ENCODE measurements at places on chromosomes 5 and 9. TPM values are rescaled to one million over a fixed set of nuclear protein-coding genes. Genes with fewer than 3 reads are reported as not detected.

The CNTLN gene
- total RNA-seq = 8.0 TPM

The UBE2QL1 gene
- 0.31 TPM for total RNA-seq

The GADD45G gene
- 7.3 TPM for total RNA-seq

The ADRB2 gene
- 5.0 TPM for total RNA-seq

The ADAMTS13 gene
- 3.1 TPM for total RNA-seq

The ENTPD2 gene
- 9.3 TPM for total RNA-seq

DNA sequence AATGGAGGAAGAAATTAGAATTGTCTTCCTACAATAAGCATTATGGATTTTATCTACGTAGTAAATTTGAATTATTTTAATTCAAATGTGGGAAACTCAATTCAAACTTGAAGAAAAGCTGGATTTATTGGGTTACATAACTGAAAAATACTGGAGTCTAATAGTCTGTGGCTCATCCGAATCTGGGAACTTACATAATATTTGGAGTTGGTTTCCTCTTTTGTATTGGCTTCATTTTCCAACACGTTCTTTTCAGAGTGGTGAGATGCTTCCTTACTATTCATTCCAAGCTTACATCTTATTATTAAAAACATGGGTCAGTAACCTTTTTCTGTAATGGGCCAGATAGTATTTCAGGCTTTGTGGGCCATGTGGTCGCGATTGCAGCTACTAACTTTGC lies 164.8 kb downstream of the ARHGAP26 start:
- H3K27me3 ChIP-seq = no peaks in the 10 kb centered on the region
- H3K27ac ChIP-seq = no peak overlapping the region
- DNase-seq = no peak

DNA sequence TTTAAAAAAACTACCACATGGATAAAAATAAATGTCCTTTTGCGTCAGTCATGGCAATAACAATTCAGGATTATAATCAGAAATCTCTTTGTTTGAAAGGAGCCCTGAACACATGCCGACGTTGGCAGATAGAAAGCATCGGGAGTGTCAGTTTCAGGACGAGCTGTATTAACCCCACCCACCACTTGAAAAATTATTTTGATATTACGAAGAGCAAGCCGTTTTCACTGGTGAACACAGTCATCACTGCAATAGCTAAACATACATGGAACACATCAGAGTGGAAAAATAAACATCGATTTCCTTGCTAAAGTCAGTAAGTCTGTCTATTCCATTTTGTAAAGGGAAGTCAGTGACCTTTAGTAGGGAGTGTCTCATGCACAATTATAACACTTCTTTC lies 266.4 kb upstream of the FBXL7 start:
- H3K4me1 ChIP-seq = no peaks in the 10 kb centered on the region
- no peak overlapping the region for H3K4me3 ChIP-seq
- H3K36me3 ChIP-seq = no peaks in the 10 kb centered on the region

DNA sequence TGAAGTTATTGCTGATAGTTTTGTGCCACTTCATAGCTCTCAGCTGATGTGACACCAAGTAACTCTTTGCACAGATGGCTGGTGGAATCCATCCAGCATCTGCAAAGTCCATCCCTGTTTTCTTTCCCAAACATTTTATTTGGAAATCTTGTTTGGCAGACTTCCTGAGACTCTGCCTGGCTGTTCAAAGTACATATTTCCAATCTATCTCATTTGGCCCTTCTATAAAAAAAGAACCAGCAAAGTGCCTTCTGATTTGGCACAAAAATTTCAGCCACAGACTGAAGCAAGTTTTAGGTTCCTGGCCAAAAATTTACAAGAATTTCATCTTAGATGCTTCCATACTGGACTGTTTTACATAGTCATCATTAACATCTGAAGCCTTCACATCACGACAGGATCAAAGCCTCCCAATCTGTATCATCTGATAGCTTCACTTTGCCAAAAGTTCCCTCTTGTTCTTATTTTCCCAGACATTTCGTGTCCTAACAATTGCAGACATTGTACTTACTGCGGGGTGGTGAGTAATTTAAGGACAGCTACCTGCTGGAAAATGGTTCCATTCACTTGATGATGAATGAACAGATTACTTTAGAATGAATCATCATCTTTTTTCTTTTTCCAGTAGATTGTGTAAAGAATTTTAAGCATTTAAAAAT lies 377.3 kb downstream of the KIAA0825 start:
- H3K4me3 ChIP-seq = no peak overlapping the region
- no peak overlapping the region for H3K27ac ChIP-seq
- DNase-seq = no peak
- no peaks in the 10 kb centered on the region for H3K27me3 ChIP-seq
- H3K36me3 ChIP-seq = no peaks in the 10 kb centered on the region

- no peaks in the 10 kb centered on the region for H3K4me1 ChIP-seq
- H3K27ac ChIP-seq = no peak overlapping the region
Observed at GRCh38 chr9:126697330-126697729, 83.6 kb downstream of the LMX1B start.

DNA sequence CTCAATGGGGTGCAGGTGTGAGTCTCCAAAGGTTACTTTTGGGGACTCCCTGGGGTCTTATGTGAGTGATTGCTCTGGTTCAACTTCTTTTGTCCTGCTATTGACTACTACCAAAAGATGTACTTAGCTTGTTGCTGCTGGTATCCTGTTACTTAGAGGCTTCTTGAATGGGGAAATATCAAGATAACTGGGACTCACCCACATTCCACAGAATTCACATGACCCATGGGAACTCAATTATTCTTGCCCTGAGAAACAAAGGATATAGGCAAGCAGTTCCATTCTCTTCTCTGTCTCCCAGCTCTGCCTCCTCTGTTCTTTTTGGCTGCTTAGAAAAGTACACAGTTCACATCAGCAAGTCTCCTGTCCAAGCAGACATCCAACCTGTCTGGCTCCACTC lies 105.9 kb downstream of the UNC13B start:
- no peak for DNase-seq
- no peak overlapping the region for H3K4me3 ChIP-seq
- no peak overlapping the region for H3K27ac ChIP-seq
- no peaks in the 10 kb centered on the region for H3K27me3 ChIP-seq

GRCh38 chr5:82096249-82096648 lies 124.4 kb downstream of the ATG10 start:
- H3K4me1 ChIP-seq = peaks cover 4% of the 10 kb centered on the region
- no peaks in the 10 kb centered on the region for H3K27me3 ChIP-seq
- no peak overlapping the region for H3K27ac ChIP-seq
- no peak for DNase-seq
- no peak overlapping the region for H3K4me3 ChIP-seq
- H3K36me3 ChIP-seq = no peaks in the 10 kb centered on the region

- no peaks in the 10 kb centered on the region for H3K36me3 ChIP-seq
- no peak for DNase-seq
- H3K4me3 ChIP-seq = no peak overlapping the region
- H3K4me1 ChIP-seq = no peaks in the 10 kb centered on the region
- no peak overlapping the region for H3K27ac ChIP-seq
- no peaks in the 10 kb centered on the region for H3K27me3 ChIP-seq
Observed at GRCh38 chr5:9231842-9232241, 314.0 kb downstream of the SEMA5A start.

DNA sequence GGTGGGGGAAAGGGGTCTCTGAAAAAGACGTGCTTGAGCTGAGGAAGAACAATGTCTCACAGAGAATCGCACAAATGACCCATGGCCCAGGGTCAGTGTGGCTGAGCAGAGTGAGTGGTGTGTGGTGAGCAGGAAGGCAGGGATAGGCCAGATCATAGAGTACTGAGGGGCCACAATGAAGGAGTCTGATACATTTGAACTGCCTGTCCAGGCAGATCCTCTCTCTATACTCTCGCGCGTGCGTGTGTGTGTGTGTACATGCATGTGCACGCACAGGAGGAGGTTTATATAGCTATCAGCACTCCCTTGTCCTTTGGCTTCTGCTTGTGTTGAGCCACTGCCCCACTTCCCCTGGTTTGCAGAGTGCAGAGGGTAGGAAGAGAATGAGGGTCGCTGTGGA lies 294.0 kb downstream of the ZNF608 start:
- H3K36me3 ChIP-seq = no peaks in the 10 kb centered on the region
- no peak overlapping the region for H3K4me3 ChIP-seq
- no peaks in the 10 kb centered on the region for H3K27me3 ChIP-seq
- H3K4me1 ChIP-seq = no peaks in the 10 kb centered on the region

DNA sequence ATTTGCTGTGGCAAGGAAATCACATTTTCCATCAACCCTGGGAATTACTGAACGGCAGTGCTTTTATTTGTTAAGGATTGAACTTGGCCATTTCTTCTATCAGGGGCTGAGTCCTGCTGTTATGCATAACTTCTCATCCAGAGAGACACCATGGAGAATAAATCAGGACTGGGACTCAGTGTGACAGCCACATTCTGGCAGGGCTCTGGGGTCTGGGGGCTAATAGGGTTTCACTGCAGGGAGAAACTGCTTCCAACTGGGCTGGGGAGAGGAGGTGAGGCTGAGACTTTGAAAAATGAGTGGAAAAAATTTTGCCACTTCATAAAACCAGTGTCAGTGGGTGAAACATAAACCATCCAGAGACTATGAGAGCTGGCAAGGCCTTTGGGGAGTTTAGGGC lies 95.7 kb upstream of the ALDH1B1 start:
- H3K27ac ChIP-seq = no peak overlapping the region
- no peaks in the 10 kb centered on the region for H3K27me3 ChIP-seq
- DNase-seq = peak; percentile 48
- no peaks in the 10 kb centered on the region for H3K36me3 ChIP-seq
- H3K4me3 ChIP-seq = no peak overlapping the region

DNA sequence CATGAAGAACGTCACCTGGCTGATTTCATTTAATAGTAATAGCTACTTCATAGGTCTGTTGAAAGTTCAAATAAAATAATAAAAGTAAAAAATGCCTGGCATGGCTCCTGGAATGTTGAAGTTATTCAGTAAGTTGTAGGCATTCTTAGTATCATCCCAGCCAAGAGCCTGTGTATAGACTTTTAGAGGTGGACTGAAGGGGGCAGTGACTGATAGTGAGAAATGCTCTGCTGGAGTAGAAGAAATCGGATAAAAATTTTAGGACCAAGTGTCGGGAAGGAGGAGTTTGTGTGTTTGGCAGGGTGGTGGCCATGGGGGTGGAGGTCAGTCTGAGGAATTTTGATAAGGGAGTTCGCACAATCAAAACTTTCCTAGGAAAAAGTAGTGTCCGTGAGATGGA lies 3.6 kb downstream of the ZFP2 start:
- H3K4me3 ChIP-seq = no peak overlapping the region
- H3K36me3 ChIP-seq = no peaks in the 10 kb centered on the region
- no peak for DNase-seq
- no peaks in the 10 kb centered on the region for H3K27me3 ChIP-seq
- no peak overlapping the region for H3K27ac ChIP-seq
- no peaks in the 10 kb centered on the region for H3K4me1 ChIP-seq

DNA sequence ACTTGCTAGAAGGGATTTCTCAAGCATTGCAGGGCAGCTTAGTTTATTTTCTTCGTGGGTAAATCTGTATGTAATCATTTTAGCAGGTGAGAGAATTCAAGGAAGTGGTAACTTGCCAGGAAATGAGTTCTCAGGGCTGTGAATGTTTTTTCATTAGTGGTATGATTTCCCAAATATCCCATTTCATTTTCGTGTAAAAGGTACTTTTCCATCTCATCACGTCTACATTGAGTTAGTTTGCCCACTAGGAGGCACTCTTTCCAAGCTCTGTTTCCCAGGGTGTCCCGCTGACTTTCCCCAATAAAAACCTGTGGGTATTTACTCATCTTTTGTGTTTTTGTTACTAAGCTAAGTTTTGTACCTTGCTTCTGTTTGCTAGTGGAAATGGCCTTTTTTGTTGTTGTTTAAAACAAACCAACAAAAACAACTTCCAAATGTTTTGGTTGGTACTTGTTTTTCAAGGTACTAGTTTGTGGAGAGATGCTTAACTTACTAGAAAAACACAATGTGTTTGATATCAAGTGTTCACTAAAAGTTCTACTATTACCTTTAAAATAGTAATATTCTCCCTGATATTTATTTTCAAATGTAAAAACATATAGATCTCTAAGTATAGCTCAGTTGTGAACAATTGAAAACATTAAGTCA lies 373.6 kb downstream of the ADGRV1 start:
- no peaks in the 10 kb centered on the region for H3K4me1 ChIP-seq
- H3K27me3 ChIP-seq = no peaks in the 10 kb centered on the region
- no peak overlapping the region for H3K4me3 ChIP-seq
- no peak overlapping the region for H3K27ac ChIP-seq

DNA sequence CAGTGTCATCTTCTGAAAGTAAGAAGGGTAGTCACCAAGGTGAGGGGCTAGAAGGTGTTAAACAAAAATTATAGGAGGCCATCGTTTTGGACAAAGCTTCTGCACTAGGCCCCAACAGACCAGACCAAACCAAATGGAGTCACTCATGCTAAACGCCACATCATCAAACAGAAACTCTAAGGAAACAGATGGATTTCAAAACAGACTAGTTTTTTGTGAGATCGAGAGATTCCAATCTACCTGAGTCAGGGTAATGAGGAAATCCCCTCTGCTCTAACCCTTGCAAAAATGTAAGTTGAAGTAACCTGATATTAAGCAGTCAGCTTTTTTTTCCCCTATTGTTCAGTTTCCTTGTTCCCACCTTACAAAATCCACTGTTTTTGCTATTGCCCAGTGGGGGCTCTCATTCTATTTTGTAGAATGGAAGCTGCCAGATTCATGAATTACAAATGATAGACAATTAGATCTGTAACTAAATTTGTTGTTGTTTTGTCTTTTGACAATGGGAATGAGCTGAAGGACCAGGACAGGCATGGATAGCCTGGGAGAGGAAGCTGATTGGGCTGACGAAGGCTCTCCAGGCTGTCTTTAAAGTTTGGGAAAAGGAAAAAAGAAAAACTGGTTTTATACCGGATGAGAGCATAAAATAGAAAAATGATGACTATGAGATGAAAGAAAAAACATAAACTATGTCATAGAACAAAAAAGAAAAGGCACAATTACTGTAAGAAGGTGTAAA lies 94.7 kb upstream of the ADAMTSL1 start:
- DNase-seq = no peak
- no peak overlapping the region for H3K27ac ChIP-seq
- no peaks in the 10 kb centered on the region for H3K4me1 ChIP-seq
- H3K4me3 ChIP-seq = no peak overlapping the region
- no peaks in the 10 kb centered on the region for H3K36me3 ChIP-seq

GRCh38 chr9:112743216-112743836 lies 7.2 kb upstream of the SNX30 start:
- no peaks in the 10 kb centered on the region for H3K4me1 ChIP-seq
- no peaks in the 10 kb centered on the region for H3K27me3 ChIP-seq
- H3K27ac ChIP-seq = no peak overlapping the region
- no peaks in the 10 kb centered on the region for H3K36me3 ChIP-seq

- H3K27ac ChIP-seq = no peak overlapping the region
- H3K4me1 ChIP-seq = no peaks in the 10 kb centered on the region
- H3K4me3 ChIP-seq = no peak overlapping the region
- H3K36me3 ChIP-seq = no peaks in the 10 kb centered on the region
Observed at GRCh38 chr5:35736280-35736679, 118.6 kb downstream of the SPEF2 start.

DNA sequence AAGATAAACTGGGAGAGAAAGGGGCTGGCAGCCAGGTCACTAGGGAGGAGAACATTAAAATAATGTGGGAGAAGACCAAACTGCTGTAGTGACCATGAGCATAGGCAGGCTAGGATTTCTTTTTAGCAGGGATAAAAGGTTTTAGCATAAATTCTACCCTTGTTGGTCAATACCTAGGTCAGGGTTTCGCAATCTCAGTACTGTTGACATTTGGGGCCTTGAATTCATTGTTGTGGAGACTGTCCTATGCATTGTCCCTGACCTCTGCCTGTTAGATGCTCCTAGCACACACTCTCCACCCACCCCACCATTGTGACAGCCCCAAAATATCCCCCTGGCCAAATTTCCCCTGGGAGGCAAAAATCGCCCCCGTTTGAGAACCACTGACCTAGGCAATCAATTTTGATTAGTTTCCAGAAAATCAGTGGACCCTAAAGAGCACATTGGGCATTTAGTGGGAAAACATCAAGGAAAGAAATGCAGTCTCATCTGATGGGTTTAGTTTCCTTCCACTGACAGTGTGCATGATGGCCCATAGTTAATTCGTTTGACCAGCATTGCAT lies 181.4 kb downstream of the NTRK2 start:
- H3K4me1 ChIP-seq = no peaks in the 10 kb centered on the region
- no peak overlapping the region for H3K4me3 ChIP-seq
